ENCODE measurements at places on chromosomes 5 and 9. TPM values are rescaled to one million over a fixed set of nuclear protein-coding genes. Genes with fewer than 3 reads are reported as not detected.

The DNAH5 gene
- total RNA-seq = not detected

DNA sequence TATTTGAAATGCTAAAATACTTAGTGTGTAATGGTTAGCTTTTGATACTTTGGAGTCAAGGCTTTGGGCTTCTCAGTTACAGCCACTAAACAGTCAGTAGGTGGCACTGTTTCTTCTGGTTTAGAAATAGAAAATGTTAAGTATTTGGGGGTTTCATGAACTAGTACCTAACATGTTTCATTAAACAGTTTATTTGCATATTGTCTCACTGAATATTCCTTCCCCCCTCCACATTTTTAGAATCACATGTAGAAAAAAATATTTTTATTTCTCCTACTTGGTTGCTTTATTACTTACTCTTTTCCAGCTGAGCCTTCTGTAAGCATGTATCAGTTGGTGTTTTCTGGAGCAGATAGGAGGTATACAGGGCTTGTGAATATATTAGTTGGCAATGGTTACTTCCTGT lies 48.0 kb downstream of the IPO11 start:
- no peak overlapping the region for H3K4me3 ChIP-seq
- peaks cover 42% of the 10 kb centered on the region for H3K36me3 ChIP-seq
- DNase-seq = peak; percentile 27
- no peak overlapping the region for H3K27ac ChIP-seq

GRCh38 chr5:181151146-181151545 lies 3.8 kb downstream of the OR2V2 start:
- no peaks in the 10 kb centered on the region for H3K27me3 ChIP-seq
- no peak overlapping the region for H3K4me3 ChIP-seq
- H3K36me3 ChIP-seq = no peaks in the 10 kb centered on the region
- H3K4me1 ChIP-seq = 0 out of 2 replicates have a peak, but pooled peaks cover 3% of the 10 kb centered on the region
- no peak for DNase-seq

DNA sequence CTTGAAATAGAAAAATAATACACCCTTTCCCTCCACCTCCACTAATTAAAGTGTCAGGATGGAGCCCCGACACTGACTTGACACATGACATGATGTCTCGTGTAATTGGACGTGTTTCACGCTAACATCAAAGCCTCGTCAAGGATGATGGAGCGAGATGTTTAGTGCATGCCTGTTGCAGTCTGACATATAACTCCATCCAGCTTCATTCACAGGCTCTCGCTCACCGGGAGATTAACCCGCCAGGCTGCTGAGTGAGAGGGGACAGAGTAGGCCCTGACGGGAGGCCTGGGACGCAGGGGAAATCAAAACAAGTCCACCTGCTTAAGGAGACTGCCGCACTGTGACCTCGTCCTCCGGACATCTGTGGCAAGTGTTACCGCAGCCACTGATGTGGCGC lies 263.5 kb downstream of the SLIT3 start:
- H3K36me3 ChIP-seq = no peaks in the 10 kb centered on the region
- H3K27ac ChIP-seq = no peak overlapping the region
- no peak for DNase-seq
- H3K4me1 ChIP-seq = no peaks in the 10 kb centered on the region
- H3K27me3 ChIP-seq = no peaks in the 10 kb centered on the region

- no peak for DNase-seq
- H3K27ac ChIP-seq = no peak overlapping the region
- peaks cover 12% of the 10 kb centered on the region for H3K4me1 ChIP-seq
- H3K27me3 ChIP-seq = 0 out of 2 replicates have a peak, but pooled peaks cover 4% of the 10 kb centered on the region
- H3K4me3 ChIP-seq = no peak overlapping the region
Observed at GRCh38 chr5:72647806-72648205, 140.6 kb upstream of the ZNF366 start.

- no peaks in the 10 kb centered on the region for H3K4me1 ChIP-seq
- no peak for DNase-seq
- 0 out of 2 replicates have a peak, but pooled peaks cover 3% of the 10 kb centered on the region for H3K27me3 ChIP-seq
- no peak overlapping the region for H3K4me3 ChIP-seq
- H3K27ac ChIP-seq = no peak overlapping the region
Observed at GRCh38 chr5:142427015-142427364, 102.2 kb upstream of the SPRY4 start.

The DMRT1 gene
- not detected for total RNA-seq

DNA sequence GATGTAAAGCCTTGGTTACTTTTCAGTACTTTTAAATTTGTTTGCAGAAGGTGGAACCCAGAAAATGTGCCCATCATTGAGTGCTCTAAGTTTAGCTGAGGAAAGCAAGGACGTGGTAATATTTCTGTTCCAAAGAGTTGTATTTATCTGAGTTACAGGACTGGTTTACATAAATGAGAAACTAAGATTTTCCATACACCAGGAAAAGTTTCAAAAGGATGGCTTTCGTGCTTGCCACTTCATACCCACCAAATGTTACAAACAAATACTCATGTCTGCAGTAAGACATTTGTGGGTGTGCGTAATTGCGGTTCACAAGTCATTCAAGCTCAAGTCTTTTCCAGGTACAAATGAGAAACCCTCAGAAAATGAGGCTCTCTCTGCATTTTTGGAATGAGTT lies 68.1 kb downstream of the CWC27 start:
- no peak for DNase-seq
- H3K27ac ChIP-seq = no peak overlapping the region

DNA sequence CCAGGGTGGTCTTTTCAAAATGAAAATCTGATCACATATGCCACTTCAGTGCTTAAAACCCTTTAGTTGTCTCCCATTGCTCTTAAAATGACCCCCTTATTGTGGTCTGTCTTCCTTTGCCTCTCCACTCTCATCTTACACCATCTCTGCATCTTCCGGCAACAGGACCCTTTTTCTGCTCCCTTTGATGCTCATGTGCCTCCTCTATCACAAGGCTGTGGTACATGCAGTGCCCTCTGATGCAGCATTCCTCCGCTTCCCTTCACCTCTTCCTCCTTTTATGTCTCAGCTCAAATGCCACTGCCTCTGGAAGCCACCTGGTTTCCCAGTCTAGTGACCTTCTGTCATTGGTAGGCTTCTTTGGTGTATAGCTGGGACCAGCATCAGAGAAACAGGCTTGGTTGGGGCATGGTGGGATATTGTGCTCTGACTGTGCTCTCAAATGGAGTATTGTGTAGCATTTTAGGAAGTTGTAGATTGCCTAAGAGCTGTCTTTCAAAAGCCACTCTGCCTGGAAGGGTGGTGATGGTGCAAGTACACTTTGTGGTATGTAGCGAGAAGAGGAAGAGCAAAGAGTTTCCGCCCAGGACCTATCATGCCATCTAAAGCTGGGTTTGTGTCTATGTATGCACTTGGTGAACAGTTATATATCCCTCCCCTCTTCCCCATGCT lies 28.1 kb downstream of the ARHGAP26 start:
- H3K4me1 ChIP-seq = no peaks in the 10 kb centered on the region
- peaks cover 15% of the 10 kb centered on the region for H3K27me3 ChIP-seq
- no peak overlapping the region for H3K4me3 ChIP-seq

DNA sequence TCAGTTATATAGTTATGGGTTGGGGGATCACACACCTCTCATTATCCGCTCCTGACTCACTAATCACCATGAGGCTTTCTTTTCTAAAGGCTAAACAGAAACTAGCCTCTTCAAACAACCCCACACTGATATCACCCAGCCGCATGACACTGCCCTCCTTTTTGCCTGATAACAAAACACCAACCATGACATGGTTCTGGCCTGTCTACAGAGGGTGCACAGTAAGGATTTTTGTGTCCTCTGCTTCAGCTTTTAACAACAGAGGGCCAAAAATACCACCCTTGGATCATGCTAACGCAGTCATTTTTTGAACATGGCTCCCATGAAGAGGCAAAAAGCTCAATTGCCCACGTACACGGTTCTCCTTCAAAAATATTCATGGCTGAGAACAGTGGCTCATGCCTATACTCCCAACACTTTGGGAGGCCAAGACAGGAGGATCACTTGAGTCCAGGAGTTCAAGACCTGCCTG lies 4.0 kb downstream of the CMBL start:
- H3K4me3 ChIP-seq = no peak overlapping the region
- H3K36me3 ChIP-seq = peaks cover 45% of the 10 kb centered on the region
- peaks cover 40% of the 10 kb centered on the region for H3K4me1 ChIP-seq
- H3K27ac ChIP-seq = peak overlapping the region; percentile 94
- peak; percentile 91 for DNase-seq

DNA sequence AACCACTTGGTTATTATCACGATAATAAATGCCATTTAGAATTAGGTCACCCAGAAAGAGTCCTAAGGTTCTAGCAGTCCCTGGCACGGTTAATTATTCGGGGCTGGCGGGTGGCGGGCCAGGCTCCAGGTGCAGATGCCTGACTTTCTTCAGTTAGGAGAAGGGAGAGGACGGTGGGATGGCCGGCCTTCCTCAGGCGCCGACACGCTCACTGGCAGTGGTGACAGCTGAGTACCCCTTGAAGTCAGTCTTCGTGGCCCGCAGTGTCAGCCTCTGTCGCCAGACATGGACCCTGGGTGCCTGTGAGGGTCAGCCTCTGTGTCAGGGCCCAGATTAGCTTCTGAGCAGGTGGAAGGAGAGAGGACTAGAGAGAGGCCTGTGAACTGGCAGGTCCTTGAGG lies 21.1 kb upstream of the EXOC3 start:
- no peak overlapping the region for H3K27ac ChIP-seq
- H3K36me3 ChIP-seq = no peaks in the 10 kb centered on the region
- peaks cover 45% of the 10 kb centered on the region for H3K27me3 ChIP-seq
- no peak for DNase-seq
